Stimulated activated CD4-positive, alpha-beta T cell treated with anti-CD3 and anti-CD28 coated beads, TNF-alpha, amount 100 ng/mL, for 48 hours (primary cell): ENCODE measurements at places on chromosomes 16 and 17.

- DNase-seq: no peak
Measured at GRCh38 chr17:17906418-17907215, 65.6 kb downstream of the TOM1L2 start.

DNA sequence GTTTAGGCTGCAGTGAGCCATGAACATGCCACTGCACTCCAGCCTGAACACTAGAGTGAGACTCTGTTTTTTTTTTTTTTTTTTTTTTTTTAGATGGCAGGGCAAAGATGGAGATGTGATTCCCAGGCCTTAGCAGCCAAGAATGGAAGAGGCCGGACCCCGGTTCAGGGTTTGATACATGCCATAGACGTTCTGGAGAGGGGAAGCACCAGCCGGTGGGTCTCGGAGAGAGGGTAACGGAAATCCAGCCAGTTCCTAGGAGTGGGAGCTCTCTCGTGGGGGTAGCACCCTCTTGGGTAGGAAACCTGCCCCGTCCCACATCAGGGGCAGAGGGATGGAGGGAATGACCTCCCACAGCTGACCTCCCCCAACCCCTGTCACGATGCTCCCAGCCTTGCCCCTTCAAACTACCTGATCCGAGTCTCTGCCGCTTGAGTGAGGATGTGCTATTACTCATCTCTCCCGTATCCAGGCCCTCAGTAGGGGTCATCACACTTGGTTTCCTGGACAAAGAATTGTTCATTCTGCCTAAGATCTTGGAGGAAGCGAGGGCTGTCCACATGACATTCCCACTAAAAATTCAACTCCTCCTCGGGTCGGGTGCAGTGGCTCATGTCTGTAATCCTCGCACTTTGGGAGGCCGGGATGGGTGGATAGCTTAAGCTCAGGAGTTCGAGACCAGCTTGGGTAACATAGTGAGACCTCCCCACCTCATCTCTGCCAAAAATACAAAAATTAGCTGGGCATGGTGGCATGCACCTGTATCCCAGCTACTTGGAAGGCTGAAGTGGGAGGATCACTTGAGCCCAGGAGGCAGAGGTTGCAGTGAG is 47.3 kb downstream of the MIS12 start:
- DNase-seq: no peak

DNA sequence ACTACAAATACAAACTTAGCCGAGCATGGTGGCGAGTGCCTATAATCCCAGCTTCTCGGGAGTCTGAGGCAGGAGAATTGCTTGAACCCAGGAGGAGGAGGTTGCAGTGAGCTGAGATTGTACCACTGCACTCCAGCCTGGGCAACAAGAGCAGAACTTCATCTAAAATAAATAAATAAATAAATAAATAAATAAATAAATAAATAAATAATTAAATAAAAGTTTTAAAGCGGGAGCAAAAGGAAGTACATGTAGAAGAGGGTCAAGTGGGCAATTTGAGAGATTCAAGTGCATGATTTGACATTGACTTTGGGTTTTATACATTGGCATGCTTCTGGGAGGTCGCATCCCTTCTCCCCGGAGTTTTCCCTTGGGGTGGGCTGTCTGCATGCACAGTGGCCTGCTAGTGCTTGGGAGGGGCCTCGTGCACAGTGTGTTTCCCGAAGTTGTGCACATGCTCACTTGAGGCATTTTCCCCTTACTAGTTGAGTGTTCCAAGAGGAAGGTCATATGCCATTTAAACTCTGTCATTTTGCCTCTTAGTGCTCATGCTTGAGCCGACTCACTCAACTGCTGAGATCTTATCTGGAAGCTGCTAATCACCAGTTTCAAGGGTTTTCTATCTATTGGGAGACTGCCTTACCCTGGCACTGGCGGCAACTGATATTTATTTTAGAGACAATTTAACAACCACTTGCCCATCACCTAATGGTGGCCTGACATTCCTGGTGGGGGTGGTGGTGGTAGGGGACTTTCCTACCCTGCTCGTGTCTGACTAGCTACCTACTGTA is 193.2 kb upstream of the MPHOSPH6 start:
- DNase-seq: no peak

DNA sequence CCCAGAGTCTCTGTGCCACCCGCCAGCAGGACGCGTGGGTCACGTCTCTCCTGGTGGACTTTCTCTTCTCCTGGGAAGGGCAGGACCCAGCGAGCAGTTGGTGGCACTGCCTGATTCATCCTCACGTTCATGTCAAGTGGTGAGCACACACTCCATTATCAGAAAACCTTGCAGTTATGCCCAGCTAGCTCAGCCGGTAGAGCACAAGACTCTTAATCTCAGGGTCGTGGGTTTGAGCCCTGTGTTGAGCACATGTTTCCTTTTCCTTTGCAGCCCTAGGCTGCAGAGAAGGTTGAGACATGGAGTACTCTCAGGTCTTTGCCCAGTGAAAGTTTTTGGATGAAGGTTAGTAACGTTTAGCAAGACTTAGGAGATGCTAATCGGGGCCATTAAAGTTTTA is 8.0 kb downstream of the OR1F1 start:
- no peak for DNase-seq

DNA sequence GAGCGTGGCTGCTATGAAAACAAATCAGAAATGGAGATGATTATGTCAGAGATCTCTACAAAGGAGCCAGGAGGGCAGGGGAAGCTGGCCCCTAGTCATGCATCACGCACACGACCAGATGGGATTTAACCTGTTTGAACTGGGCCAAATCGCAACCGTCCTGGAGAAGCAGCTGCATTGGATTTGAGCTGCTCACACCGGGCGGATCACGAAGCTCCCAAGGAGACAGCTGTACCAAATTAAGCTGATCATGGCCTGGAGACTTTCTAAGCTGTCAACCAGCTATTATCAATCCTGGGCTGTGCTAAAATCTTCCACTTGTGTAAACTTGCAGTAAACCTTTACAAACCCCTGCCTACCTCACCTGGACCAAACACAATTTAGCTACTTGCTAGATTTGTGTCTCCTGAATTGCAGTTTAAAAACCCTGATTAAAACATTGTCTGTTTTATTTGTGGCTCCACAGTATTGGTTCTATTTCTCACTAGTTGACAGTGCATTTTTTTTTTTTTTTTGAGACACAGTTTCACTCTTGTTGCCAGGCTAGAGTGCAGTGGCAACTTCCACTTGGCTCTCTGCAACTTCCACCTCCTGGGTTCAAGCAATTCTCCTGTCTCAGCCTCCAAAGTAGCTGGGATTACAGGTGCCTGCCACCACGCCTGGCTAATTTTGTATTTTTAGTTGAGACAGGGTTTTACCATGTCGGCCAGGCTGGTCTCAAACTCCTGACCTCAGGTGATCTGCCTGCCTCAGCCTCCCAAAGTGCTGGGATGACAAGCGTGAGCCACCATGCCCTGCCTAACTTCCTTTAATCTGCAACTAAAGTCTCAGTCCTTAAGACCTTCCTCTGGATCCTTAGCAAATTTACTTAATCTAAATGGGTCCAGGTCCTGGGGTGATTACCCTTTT is 98.3 kb upstream of the GRIN2A start:
- DNase-seq: no peak

GRCh38 chr16:29871822-29872546 is 9.0 kb upstream of the CDIPT start:
- no peak for DNase-seq

DNA sequence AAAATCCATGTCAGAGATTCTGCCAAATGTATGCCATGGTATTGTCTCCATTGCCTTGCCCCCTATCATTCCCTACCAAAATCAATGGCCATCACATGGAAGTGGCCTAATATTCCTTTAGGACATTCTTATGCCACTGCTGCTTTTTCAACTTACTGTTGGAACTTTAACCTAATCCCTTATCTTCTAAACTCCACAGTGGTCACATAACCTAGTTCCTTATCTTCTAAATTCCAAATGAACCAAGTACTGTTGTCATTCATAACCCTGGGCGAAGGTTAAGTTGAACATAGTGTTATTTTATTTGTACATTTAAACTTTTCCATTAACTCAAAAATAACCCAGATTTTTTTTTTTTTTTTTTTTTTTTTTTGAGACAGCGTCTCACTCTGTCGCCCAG is 3.6 kb downstream of the HSF5 start:
- DNase-seq: no peak

- no peak for DNase-seq
Measured at GRCh38 chr16:73891129-73891542, 405.5 kb upstream of the PSMD7 start.

DNA sequence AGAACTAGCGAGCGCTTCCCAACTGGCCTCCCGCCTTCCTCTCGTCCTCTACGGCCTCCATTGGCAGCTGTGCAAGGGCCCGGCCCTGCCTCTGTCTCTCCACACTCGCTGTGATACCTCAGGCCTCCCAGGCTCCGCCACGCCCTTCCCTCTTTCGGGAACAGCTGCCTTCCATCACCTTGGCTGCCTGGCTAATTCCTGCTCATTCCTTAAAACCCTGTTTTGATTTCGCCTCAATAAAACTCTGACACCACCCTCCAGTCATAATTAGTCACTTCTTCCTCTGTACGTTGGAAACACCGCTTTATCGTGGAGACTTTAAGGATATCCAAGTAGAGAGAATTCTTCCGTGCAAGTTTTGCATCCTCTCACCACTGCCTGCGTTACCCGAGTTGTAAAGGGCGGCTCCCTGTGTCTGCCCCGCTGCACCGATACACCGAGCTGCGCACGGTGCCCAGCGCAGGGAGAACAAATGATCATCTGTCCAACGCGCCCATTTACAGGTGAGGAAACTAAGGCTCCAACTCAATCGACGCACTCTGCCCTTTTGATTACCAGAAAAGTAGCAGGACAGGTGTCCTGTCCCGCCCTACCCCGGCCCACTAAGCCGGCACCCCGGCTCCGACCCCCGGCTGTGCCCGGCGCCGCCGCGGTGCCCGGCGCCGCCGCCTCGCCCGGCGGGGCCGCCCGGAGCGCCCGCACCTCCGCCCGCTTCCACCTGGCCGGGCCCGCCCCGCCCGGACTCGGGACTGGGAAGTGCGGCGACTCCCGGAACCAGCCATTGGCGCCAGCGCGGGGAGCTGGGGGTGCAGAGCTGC is 139.7 kb downstream of the SEC14L1 start:
- no peak for DNase-seq

DNA sequence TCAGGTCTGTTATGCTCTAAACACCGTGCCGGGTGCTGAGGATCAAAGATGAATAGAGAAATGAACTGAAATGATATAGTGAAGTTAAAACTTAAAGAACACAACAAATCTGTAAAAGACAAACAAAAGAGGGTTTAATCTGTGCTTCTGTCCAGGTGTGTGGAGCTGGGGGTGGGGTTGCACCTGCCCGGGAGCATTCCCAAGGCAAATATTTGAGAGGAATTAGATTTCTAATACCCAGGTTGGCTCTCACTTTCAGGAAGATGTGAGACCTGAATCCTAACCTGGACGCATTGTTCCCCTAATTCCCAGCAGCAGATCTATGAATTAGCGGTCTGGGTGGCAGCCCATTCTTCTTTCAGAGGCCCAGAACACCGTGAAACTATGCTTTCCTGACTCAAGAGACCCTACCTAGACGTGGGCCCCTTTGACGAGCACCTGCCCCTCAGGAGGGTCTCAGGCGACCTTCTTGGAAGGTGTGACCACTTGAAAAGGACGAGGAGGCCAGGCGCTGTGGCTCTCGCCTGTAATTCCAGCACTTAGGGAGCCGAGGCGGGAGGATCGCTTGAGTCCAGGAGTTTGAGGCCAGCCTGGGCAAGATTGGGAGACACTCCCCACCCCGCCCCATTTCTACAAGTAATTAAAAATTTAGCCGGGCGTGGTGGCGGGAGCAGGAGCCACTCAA is 677 bp upstream of the RANGRF start:
- no peak for DNase-seq

GRCh38 chr16:67432506-67432890 is 1.6 kb downstream of the HSD11B2 start:
- no peak for DNase-seq

GRCh38 chr17:44333371-44333770 is 8.7 kb upstream of the SLC25A39 start:
- DNase-seq: no peak

GRCh38 chr17:71780596-71780995 is 340.2 kb upstream of the SOX9 start:
- DNase-seq: no peak

DNA sequence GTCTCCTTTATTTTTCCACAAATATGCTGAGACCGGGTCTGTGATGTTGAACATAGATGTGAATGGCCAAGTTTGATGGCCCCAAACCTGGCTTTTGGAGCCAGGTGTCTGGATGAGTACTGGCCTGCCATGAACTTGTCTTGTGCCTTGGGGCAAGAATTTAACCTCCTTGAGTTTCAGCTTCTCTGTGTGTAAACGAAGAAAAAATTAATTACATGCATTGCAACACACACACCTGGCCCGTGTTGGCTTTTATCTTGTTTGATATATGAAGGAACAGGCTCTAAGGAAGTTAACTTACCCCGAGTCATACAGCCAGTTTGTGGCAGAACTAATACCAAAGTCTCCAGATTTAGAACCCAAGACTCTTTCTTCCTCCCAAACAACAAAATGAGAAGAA is 13.1 kb downstream of the FBXO39 start:
- DNase-seq: no peak

DNA sequence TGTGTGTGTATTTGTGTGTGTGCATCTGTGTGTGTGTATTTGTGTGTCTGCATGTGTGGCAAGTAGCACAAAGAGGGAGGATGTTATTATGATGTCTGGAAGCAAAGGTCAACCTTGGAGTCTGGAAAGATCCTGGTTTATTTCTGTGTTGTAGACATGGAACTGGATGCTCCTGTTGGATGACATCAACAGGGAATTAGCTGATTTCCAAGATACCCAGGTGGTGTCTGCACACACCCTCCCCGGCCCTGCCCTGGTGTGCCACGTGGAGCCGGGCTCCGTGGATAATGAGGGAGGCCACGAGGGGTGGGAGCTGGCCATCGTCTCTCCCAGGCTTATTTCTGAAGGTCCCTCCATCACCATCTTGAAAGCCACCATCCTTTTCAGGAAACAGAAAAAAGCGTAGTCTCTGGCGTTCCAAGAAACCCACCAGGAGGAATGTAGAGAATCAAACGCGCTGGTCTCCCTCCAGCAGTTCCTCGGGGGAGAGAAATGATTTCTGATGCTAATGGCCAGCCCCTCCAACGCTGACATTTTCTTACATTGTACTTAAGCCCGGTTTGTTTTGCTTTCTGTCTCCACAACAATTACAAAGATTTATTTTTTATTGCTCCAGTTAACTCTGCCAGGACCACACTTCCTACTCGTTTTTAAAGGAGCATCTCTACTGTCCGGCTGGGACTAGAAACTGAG is 93.3 kb downstream of the FOXL1 start:
- no peak for DNase-seq

- DNase-seq: no peak
Measured at GRCh38 chr17:70265471-70265870, 96.1 kb downstream of the KCNJ2 start.
